Glutamatergic neuron (in vitro differentiated cells): ENCODE measurements at places on chromosomes 3 and 15. TPM values are rescaled to one million over a fixed set of nuclear protein-coding genes. Genes with fewer than 3 reads are reported as not detected.

GRCh38 chr15:65401611-65402240 is 21.0 kb downstream of the IGDCC4 start:
- no peak for DNase-seq

DNA sequence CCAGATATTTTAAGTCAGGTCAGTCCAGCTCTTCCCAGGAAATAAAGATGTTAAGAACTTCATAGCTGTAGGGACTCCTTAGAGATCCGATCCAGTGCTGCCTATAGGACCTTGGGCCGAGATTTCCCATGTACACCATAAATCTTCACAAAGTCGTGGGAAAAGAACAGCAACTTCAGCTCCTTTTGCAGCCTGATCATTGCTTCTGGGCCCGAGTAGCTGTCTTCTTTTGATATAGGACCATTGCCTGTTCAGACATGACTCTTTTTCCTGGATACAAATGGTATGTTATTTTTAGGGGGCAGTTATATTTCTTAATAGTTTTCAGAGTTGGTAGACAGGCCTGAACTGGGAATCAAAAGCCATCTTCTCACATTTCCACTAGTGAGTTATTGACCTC is 20.5 kb downstream of the IL1RAP start:
- no peak for DNase-seq

- no peak for DNase-seq
Observed at GRCh38 chr3:65433480-65433879, 605.2 kb downstream of the MAGI1 start.

GRCh38 chr3:142647856-142648255 is 51.7 kb downstream of the PLS1 start:
- DNase-seq: no peak

DNA sequence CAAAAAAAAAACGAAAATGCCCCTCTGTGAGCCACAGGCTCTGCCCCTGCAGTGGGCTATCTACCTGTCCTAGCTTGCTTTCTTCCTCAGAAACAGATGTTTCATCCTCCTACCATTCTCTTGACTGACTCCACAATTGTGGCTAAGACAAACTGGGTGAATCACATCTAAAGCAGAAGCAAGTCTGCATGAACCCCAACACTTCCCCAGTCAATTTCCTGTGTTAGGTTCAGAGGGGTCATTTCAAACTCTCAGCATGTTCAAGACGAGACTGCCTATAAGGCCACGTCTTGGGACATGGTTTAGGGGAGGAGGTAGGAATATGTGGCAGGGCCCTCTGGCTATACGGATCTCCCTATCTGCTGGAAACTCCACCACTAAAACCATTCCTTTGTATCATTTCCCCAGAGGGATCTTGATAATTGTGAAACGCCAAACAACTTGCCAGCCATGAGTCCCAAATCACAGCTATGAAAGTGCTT is 28.6 kb upstream of the ANKDD1A start:
- DNase-seq: no peak

- no peak for DNase-seq
Observed at GRCh38 chr3:60573494-60573893, 677.8 kb downstream of the FHIT start.

DNA sequence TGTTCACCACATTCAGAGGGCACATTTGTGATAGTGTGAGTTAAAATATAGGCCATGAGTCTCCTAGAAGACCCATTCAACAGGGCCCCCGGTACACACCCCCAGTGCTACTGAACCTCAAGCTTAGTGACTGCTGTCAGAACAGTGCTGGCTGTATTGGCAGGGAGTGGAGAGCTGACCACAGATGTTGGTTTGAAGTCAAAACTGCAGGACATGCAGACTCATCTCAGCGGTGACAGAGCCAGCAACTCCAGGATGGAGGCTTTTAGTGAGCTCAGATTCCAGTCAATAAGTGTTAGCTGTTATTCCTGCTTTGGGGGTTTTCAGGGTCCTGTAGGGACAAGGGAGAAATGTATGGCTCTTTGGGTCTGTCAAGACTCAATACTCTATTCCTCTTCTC is 29.1 kb downstream of the PRR20G start:
- no peak for DNase-seq

DNA sequence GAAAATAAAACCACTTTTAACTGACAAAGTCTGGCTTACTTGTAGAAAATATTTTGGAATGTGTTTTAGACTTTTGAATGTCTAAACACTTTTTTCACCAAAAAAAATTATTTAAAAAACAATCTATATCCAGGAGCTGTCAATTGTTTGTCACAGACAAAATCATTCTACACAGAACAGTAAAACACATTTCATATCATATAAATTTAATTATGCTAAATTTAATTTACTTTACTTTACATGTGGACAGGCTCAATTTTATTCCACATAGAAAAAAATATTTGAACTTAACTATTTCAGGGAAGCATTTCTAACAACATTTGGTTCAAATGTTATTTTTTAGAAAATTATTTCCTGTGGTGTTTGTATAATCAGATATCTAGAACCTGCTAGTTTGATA is 1417.0 kb downstream of the ZPLD1 start:
- no peak for DNase-seq

DNA sequence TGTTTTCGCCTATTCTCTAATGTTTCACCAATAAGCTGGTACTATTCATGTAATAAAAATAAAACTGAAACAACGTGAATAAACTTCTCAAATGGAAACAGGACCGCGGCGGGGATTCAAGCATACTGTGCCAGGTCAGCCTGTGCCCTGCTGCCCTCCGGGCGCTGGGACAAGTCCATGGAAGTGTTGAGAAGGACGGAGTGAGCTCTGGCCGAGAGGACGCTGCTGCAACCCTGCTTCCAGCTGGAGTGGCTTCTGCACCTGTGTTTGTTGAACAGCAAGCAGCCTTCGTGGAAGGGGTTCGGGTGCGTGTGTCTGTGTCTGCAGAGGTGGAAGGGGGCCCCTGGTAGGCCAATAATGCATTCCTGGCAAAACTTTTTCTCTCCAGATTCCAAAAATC is 50.0 kb upstream of the PCSK6 start:
- no peak for DNase-seq

- DNase-seq: no peak
Observed at GRCh38 chr15:60243769-60244168, 154.0 kb downstream of the ANXA2 start.

CLDN11 gene
- total RNA-seq: 0.44 TPM

GRCh38 chr3:66082679-66083078 is 44.0 kb upstream of the MAGI1 start:
- DNase-seq: no peak

NMNAT3 gene
- 0.61 TPM for total RNA-seq

LRRIQ4 gene
- 0.29 TPM for total RNA-seq

GRCh38 chr15:58830556-58830955 is 59.5 kb downstream of the MINDY2 start:
- DNase-seq: no peak

DNA sequence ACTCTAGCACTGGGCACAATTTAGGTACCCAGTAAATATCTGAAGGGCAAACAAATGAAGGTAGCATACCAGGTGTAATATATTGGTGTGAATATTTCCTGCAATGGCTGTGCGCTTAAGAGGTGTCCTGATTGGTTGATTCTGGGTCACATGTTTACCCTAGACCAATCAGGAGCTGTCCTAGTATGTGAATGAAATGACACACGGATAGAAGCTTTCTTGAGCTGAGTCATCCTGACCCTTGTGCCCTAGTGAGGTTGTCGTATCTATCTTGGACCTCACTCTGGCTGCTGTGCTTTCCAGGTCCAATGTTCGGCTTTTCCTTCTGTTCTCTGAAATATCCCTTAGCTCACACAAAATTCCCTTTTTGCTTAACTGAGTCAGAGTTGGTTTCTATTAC is 58.1 kb upstream of the FOXP1 start:
- DNase-seq: no peak
